ENCODE measurements at places on chromosomes 5 and 9.

DNA sequence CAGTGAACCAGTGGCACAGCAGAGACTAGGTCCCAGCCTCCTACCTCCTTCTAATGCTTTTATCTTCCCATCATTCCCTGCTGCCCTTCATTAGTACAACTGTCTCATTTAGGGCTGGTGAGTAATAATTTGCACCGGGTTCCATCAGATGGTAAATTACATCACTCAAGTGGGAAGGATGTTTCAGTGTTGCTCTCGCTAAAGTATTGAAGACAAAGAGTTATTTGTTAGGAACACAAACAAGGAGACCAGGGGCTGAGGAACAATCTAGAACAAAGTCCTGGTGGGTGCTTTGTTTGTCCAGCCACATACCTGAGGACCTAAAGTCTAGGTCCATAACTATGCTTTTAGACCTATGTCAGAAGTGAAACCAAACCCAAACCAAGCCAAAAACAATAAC is 52.4 kb downstream of the SEC61B start:
- DNase-seq = no peak

DNA sequence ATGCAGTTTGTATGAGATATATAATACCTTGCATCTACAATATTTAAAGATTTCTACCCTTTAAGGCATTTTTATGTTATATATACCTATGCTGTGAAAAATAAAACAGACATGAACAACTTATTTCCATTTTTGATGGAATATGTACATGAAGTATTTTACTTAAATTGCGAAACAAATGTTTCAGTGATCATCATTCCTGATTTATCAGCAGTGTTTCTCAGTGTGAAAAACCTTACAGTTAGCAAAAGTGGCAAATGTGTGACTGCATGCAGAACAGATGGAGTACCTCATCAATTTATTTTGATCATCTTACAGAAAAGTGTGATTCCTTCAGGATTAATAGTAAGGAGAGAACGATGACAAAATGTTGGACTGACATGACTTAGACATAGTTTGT is 43.1 kb downstream of the PRR16 start:
- DNase-seq = no peak

DNA sequence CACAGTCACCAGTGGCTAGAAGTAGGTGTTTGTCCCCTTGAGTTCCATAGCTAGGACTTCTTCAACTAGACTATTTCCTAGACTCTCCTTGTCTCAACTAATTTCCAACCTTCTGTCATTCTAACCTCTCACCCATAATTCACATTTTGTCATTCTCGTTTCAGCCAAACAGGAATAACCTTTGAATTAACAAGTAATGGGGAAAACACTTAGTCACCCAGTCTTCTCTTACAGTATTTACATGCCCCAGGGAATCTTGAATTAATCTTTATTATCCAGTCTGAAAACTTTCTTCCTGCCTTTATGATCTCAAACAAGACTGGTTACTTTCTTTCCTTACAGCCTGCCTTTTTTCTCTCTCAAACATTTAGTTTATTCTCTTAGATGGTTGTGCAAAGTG is 63.3 kb upstream of the RUSC2 start:
- DNase-seq = no peak

DNA sequence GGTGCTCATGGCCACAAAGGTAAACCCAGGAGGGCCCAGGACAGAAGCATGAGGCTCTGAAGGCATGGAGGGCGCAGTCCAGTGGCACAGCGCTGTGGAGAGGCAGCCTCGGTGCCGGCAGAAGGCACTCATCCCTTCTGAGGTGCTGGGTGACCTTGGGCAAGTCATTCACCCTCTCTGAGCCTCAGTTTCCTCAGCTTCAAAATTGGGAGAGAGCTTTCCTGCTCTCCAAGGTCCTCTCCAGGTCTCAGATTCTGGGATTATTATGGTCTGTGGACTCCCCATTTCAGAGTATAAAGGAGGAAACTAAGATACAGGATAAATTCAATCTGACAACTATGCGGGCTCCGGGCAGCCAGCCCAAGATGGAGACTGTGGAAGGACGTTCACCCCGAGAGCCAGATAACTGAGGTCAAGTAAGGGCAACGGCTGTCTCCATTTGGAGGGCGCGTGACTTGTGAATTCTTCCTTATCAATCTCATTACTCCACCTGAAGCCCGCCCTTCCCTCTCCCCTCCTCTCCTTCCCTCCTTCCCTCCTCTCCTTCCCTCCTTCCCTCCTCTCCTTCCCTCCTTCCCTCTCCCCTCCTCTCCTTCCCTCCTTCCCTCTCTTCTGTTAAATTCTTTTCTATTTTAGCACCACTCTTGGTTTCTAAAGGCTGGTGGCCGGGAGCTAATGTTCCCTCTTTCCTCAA is 58.1 kb downstream of the LRSAM1 start:
- no peak for DNase-seq

DNA sequence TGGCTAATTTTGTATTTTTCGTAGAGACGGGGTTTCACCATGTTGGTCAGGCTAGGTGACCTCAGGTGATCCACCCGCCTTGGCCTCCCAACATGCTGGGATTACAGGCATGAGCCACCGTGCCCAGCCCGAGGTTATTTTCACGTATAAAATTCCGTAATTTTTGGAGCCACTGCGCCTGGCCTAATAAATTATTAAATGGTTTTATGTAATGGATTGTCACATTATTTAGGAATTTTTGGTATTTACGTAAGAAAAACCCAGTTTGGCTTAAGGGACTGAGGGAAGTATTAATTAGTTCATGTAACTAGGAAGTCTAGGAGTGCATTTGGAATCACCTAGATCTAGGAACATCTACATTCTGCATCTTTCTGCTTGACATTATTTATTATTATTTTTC is 8.3 kb downstream of the GLE1 start:
- no peak for DNase-seq

GRCh38 chr9:8725635-8726034 is 926.1 kb upstream of the DMAC1 start:
- DNase-seq = no peak

- no peak for DNase-seq
These were observed 394.5 kb downstream of the ARHGEF28 start for GRCh38 chr5:74020503-74020902.

DNA sequence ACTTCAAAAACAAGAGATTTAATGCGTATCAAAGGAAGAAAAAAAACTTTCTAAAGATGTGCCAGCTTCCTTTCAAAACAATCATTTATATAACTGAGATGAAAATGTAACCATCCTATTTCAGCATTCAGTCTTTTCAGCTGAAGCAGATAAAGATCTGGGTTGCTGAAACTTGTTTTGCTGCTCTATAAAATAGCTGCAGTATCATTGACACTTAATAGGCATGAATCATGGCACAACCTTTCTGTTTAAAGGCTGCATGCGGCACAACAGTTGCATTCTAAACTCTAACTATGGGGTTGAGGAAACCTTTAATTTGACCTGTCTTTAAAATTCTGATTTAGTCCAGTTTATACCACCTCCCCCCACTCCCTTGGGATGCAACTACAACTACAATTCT is 196.7 kb downstream of the MPDZ start:
- DNase-seq = peak; percentile 9

GRCh38 chr5:10655161-10655971 is 91.5 kb downstream of the ANKRD33B start:
- no peak for DNase-seq

DNA sequence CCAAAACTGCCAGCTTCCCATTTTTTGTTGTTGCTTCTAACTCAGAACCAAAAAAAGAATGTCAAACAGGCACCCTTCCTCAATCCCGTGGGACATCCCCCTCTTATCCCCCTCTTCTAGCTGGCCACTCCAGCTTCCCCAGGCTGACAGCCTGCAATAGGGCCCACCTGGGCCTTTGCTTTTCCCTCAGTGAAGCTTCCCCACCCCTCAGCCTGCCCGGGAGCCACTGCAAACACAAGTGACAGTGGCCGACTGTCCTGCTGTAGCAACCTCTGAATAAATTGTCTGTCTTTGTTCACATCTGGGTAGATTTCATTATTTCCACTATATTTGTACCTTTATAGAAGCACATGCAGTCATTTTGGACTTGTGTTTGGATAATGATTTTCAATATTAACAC is 245.3 kb downstream of the GADD45G start:
- no peak for DNase-seq

GRCh38 chr5:82862261-82862660 is 214.9 kb downstream of the TMEM167A start:
- no peak for DNase-seq

GRCh38 chr5:129094087-129094923 is at the start of gene ISOC1:
ISOC1 (plus strand) TSS chr5:129094749; CDS start chr5:129094767, 18 bp downstream.
- peak; percentile 90 for DNase-seq

DNA sequence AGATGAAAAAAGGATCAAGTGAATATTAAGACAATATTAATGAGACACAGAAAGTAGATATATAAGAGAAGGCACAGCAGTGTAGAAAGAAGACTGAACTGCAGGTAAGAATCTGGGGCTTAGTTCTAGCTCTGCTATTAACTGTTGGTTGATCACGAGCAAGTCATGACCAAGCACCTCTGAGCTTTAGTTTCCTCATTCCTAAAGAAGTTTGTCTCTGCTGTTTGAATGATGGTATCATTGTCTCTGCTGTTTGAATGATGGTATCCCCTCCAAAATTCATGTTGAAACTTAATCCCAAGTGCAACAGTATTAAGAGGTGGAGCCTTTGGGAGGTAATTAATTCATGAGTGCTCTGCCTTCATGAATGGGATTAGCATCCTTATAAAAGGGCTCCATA is 2.5 kb upstream of the NME5 start:
- no peak for DNase-seq
